Effector memory CD8-positive, alpha-beta T cell (primary cell): ENCODE measurements at places on chromosomes 7 and 10.
A peak's percentile ranks its signal among the peaks of the same experiment; 100 is the strongest.

DNA sequence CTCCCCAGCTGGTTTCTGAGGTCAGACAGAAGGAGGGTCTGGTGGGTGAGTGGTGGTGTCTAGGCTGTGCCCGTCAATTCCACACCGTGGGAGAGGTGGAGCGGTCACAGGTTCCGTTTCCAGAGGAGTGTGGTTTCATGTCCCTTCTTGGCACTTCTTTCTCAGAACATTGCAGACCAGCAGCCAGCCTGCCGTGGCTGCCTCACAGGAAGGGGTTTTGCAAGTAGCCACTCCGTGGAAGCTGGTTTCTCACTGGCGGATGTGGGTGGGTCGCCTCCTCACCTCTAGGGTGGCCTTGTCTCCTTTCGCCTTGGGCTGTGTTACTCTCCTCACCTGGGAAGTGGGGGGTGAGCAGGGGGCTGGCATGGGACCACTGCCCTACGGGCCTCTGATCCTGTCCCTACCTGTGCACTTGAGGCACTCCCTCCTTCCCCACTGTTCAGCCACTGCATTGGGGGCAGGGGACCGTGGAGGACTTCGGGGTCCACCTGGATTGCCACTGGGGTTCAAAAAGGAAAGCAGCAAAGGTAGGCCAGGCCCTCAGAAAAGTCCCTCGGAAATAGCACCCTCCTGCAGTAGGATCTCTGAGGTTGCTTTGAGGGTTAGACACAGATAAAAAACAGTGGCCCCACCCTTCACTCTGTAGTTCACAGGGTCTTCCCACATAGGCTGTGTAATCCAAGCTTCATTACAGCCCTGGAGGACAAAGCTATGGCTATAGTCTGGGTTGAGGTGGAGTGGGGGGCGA is 33.9 kb downstream of the TSPAN14 start:
- no peaks in the 10 kb centered on the region for H3K27me3 ChIP-seq
- H3K36me3 ChIP-seq: peaks cover 50% of the 10 kb centered on the region
- peak overlapping the region; percentile 75 for H3K4me3 ChIP-seq
- DNase-seq: peak; percentile 69
- H3K27ac ChIP-seq: peak overlapping the region; percentile 93

GRCh38 chr7:105768898-105769507 is 107.4 kb downstream of the ATXN7L1 start:
- H3K27ac ChIP-seq: no peak overlapping the region
- no peaks in the 10 kb centered on the region for H3K36me3 ChIP-seq
- no peaks in the 10 kb centered on the region for H3K27me3 ChIP-seq
- no peak overlapping the region for H3K4me3 ChIP-seq
- DNase-seq: no peak

DNA sequence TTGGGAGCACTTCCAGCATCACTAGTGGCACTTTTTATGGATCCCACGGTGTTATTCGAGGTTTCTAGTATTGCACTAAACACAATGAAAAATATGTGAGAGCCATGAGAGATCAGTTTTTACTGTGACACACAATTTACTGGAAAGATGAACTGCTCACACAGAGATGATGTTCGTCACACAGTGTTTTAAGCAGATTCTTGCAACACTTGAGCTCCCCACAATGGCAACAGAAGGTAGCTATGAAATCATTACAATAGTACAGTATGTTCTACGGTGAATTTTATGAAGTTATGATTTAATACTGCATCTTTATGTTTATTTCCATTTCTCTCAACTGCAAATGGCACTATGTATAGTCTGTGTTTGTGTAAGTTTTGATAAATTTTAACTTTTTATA is 27.4 kb upstream of the ENTPD1 start:
- H3K27me3 ChIP-seq: no peaks in the 10 kb centered on the region
- H3K27ac ChIP-seq: no peak overlapping the region
- H3K4me3 ChIP-seq: no peak overlapping the region
- H3K4me1 ChIP-seq: no peaks in the 10 kb centered on the region
- DNase-seq: no peak
- no peaks in the 10 kb centered on the region for H3K36me3 ChIP-seq

DNA sequence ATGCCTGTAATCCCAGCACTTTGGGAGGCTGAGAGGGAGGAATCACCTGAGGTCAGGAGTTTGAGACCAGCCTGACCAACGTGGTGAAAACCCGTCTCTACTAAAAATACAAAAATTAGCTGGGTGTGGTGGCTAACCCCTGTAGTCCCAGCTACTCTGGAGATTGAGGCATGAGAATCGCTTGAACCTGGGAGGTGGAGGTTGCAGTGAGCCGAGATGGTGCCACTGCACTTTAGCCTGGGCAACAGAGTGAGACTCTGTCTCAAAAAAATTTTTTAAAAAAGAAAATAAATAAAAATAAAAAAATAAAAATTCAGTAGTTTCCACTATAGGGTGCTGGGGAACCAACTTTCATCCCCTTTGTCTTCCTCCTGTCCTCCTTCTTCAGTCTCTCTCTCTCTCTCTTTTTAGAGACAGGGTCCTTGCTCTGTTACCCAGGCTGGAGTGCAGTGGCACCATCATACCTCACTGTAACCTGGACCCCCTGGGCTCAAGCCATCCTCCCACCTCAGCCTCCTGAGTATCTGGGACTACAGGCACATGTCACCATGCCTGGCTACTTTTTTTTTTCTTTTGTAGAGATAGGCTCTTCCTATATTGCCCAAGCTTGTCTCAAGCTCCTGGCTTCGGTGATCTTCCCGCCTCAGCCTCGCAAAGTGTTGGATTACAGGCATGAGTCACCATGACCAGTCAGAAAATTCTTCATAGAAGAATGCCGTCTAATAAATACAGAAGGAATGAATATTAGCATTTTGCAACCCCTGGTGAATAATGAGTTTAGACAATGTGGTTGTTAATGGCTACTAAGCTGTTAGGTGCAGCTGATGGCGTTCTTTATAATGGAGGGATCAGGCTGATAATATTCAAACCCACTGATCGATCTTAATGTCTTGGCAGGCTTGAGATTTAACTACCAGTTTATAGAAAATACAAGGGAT is 20.6 kb downstream of the RBM20 start:
- peaks cover under 1% of the 10 kb centered on the region for H3K36me3 ChIP-seq
- no peak for DNase-seq
- H3K27ac ChIP-seq: no peak overlapping the region
- no peaks in the 10 kb centered on the region for H3K4me1 ChIP-seq
- H3K27me3 ChIP-seq: peaks cover 35% of the 10 kb centered on the region
- no peak overlapping the region for H3K4me3 ChIP-seq

- no peak for DNase-seq
- H3K36me3 ChIP-seq: peaks cover 6% of the 10 kb centered on the region
- no peak overlapping the region for H3K4me3 ChIP-seq
Observed at GRCh38 chr10:112390125-112390703, 16.3 kb downstream of the ACSL5 start.

DNA sequence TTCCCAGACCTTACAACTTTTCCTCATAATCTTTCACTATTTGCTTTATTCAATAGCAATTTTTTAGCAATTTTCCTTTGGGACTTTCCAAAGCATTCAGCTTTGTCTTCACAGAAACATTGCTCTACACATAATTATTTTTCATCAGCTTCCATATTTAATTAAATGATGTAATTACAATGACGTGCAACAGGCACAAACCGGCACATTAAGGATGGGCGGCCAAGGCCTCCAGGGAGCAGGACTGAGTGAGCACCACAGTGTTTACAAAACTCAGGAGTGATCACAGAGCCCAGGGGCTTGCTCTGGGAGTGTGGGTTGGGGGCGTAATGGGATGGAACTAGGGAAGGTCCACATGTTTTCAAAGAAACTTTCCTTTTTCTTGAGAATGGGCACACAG is 69.8 kb downstream of the MAD1L1 start:
- peaks cover 5% of the 10 kb centered on the region for H3K36me3 ChIP-seq
- no peaks in the 10 kb centered on the region for H3K4me1 ChIP-seq
- no peak overlapping the region for H3K27ac ChIP-seq
- no peak for DNase-seq
- no peaks in the 10 kb centered on the region for H3K27me3 ChIP-seq
- H3K4me3 ChIP-seq: no peak overlapping the region

DNA sequence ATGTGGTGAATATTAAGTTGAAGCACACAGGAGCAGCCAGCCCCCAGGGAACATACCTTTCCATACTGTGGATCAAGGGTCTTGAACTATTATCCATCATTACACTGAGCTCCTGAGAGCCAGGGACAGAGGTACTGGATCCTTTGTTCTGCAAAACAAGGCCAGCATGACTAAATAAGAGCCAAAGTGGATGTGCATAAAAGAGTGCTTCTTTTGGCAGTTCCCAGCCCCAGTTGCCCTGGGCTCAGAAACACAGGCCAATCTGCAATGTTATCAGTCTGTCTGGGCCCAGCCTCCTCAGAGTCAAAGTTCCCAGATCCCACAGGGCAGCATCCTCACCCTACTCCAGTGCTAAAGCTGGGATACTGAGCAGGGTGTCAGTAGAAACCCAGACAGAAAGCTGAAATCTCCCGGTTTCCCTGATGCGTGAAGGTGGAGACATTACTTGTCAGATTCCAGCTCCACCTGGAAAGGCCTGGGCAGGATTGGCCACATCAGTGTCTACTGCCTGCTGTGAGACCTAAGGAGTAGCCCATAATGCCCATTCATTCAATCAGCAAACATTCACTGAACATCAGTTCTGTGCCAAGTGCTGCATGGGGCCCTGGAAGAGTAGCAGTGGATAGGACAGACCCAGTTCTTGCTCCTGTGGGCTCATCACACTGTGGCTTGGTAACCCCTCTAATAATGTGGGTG is 342.7 kb downstream of the CXCL12 start:
- H3K4me3 ChIP-seq: no peak overlapping the region
- no peak overlapping the region for H3K27ac ChIP-seq

- H3K4me1 ChIP-seq: peaks cover 4% of the 10 kb centered on the region
- H3K4me3 ChIP-seq: no peak overlapping the region
- H3K36me3 ChIP-seq: no peaks in the 10 kb centered on the region
- H3K27ac ChIP-seq: no peak overlapping the region
Observed at GRCh38 chr7:20201380-20201779, 15.8 kb downstream of the MACC1 start.

DNA sequence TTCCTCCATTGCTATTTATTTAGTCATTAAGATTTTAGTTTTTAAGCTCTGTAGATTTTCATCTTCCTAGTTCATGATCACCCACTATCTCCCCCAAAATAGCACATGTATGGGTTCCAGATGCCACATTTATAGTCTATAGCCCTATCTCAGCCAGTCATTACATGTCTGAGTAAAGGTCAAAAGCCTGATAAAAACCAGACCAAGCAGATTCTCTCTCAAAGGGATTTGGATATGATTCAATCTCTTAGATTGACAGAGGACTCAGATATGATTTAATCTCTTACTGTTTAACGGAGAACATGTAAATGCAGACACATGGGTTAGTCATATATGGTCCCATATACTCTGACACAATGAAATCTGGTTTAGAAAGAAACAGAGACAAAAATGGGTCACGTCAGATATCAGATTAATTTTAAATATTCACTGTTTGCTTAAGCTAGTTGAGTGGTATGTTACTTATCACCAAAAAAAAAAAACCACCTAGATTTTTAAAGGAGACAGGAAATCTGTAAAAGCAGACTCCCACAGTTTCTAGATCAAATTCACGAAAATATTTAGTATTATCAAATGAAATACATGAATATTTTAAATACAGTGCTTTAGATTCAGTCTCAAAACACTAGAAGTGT is 107.0 kb upstream of the LRRN3 start:
- H3K4me1 ChIP-seq: peaks cover 2% of the 10 kb centered on the region
- H3K36me3 ChIP-seq: no peaks in the 10 kb centered on the region
- no peaks in the 10 kb centered on the region for H3K27me3 ChIP-seq
- no peak for DNase-seq
- no peak overlapping the region for H3K4me3 ChIP-seq

GRCh38 chr7:33946094-33946699 is 40.9 kb downstream of the BMPER start:
- no peaks in the 10 kb centered on the region for H3K36me3 ChIP-seq
- no peak overlapping the region for H3K27ac ChIP-seq
- no peak overlapping the region for H3K4me3 ChIP-seq
- H3K27me3 ChIP-seq: peaks cover 17% of the 10 kb centered on the region

GRCh38 chr7:31023877-31024276 is 28.2 kb upstream of the ADCYAP1R1 start:
- peaks cover 22% of the 10 kb centered on the region for H3K4me1 ChIP-seq
- peak overlapping the region; percentile 16 for H3K27ac ChIP-seq
- DNase-seq: no peak
- H3K36me3 ChIP-seq: no peaks in the 10 kb centered on the region
- H3K27me3 ChIP-seq: peaks cover 22% of the 10 kb centered on the region

DNA sequence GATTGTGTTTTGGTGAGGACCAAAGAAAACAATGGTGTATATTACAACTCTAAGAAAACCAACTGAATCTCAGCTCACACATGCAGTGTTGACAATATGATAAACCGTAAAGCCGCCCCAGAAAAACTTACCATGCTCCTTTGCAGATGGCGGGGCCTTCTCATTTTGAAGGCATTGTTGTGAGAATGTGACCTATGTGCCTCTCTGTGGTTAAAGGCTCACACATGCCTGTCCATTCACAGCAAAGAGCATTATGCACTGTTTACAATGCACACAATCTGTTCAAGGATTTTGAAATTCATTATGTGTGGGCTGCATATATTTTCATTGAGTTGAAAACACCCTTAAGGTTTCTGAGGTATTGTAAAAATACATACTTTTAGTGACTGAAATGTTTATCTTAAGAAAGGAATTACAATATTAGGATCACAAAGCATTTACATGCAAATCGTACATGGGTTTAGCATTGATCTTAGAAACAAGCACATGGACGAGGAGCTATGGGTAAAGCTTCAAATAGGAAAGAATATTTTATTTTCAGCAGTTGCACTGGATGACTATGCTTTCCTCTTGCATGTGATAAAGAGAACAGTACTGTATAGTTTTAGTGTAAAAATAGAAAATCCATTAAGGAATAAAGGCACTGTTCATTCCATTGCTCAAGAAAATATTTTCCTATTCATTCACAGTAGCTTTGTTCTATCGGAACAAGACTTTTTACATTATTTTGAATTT is 334.3 kb downstream of the ARL4A start:
- no peaks in the 10 kb centered on the region for H3K4me1 ChIP-seq
- no peak for DNase-seq
- no peak overlapping the region for H3K27ac ChIP-seq
- no peaks in the 10 kb centered on the region for H3K27me3 ChIP-seq

GRCh38 chr10:63497321-63497720 is 23.9 kb upstream of the REEP3 start:
- no peak overlapping the region for H3K27ac ChIP-seq
- DNase-seq: no peak
- peaks cover 27% of the 10 kb centered on the region for H3K4me1 ChIP-seq

DNA sequence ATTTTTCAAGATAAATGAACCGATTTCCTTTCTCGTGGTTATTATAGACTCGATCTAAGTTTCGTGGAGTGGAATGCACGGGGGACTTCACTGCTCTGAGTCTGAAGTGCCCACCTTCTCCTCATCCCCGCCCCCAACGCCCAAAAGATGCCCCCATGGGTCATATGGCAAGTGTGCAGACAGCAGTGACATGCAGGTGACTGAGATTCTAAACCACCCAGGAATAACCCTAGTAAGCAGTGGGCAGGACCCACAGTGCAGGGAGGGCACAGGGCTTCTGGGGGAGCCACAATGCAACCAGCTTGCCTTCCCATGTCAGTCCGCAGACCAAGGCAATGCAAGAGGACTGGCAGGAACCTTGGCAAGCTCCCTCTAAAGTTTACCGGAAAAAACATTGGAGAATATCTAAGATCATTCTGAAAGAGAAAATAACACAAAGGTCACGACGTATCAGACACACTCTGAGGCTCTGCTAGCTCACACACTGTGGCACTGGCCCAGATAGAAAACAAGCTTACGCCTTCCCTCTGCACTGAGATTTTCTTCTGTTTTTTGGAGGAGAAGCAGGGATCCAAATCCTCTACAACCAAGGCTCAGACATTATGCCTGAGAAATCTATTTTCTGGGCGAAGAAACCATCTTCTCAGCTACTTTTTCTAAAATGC is 239.6 kb downstream of the MAD1L1 start:
- H3K4me3 ChIP-seq: no peak overlapping the region
- no peaks in the 10 kb centered on the region for H3K27me3 ChIP-seq
